Lung microvascular endothelial cell (primary cell): ENCODE measurements at places on chromosomes 5 and 9. TPM values are rescaled to one million over a fixed set of nuclear protein-coding genes. Genes with fewer than 3 reads are reported as not detected.

Gene TIMD4
- total RNA-seq: not detected in 2 replicates

Gene RLN2
- total RNA-seq: 0.65 and 0.99 TPM in 2 replicates

Gene LCN1
- not detected in 2 replicates for total RNA-seq

Gene PCDHB7
- 0.44 and 2.4 TPM in 2 replicates for total RNA-seq

Gene CD72
- total RNA-seq: under 0.01 TPM in 1 of 2 replicates, not detected in the other

Gene PHF2
- total RNA-seq: 7.6 and 13.9 TPM in 2 replicates

Gene CCDC187
- total RNA-seq: not detected in 2 replicates

Gene EPB41L4A
- 19.6 and 49.6 TPM in 2 replicates for total RNA-seq

Gene PKD2L2
- total RNA-seq: not detected in 2 replicates

Gene LRRC70
- 38.6 and 81.5 TPM in 2 replicates for total RNA-seq

Gene OBP2B
- total RNA-seq: not detected in 2 replicates

Gene EQTN
- total RNA-seq: not detected in 2 replicates

Gene SLC2A6
- 12.1 and 21.6 TPM in 2 replicates for total RNA-seq

Gene TXNDC8
- total RNA-seq: not detected in 2 replicates

Gene EMB
- total RNA-seq: under 0.01 TPM in 2 replicates

Gene PCDHAC1
- total RNA-seq: under 0.01 TPM in 2 replicates
